NB4 (cell line): ENCODE measurements at places on chromosomes 16 and 17.

GRCh38 chr17:57422574-57423164 lies 166.3 kb downstream of the MSI2 start:
- DNase-seq, result peak; percentile 79

DNA sequence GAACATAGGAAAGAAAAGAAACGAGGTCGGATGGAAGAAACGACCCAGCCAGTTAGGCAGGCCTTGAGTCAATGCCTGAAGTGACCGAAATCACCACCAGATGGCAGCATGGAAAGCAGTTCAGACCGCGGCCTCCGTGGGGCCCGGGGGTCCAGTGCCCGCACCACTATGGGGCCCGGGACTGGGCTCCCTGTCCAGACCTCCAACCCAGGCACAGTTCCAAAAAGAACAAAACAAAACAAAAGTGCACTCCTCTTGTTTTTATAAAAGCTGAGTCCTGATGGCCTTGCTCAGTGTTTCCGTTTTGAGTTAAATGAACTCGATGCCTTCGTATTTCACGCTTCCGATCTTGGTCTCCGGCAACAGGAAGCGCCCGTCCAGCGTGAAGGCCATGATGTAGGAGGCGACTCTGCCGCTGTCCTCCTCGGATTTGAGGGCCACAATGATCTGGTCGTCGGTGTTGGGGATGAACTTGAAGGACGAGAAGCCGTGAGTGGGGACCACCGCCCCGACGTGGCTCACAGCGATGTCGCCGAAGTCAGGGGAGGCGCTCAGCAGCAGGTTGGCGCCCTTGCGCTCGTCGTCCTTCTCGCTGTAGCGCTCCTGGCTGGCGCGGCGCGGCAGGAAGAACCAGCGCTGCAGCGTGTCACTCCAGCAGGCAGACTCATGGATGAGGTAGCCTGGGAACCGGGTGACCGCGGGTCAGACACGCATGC lies 13.7 kb upstream of the LGALS3BP start:
- DNase-seq, result peak; percentile 43

- peak; percentile 41 for DNase-seq
Observed at GRCh38 chr17:36182176-36183000, 6.0 kb upstream of the TBC1D3B start.

- no peak for DNase-seq
Observed at GRCh38 chr17:7260651-7261378, 1.5 kb downstream of the CLDN7 start.

GRCh38 chr16:1494711-1495110 lies 1.6 kb downstream of the TELO2 start:
- no peak for DNase-seq

- DNase-seq, result peak; percentile 1
Observed at GRCh38 chr16:26717826-26718225, 348.9 kb upstream of the C16orf82 start.
